ENCODE measurements at places on chromosomes 12 and 14. TPM values are rescaled to one million over a fixed set of nuclear protein-coding genes. Genes with fewer than 3 reads are reported as not detected.
A peak's percentile ranks its signal among the peaks of the same experiment; 100 is the strongest.

- no peak overlapping the region for H3K4me3 ChIP-seq
- H3K27me3 ChIP-seq, result no peaks in the 10 kb centered on the region
- H3K27ac ChIP-seq, result no peak overlapping the region
- H3K36me3 ChIP-seq, result peaks cover 21% of the 10 kb centered on the region
- DNase-seq, result no peak
Observed at GRCh38 chr12:21638054-21638891, 19.4 kb downstream of the LDHB start.

DNA sequence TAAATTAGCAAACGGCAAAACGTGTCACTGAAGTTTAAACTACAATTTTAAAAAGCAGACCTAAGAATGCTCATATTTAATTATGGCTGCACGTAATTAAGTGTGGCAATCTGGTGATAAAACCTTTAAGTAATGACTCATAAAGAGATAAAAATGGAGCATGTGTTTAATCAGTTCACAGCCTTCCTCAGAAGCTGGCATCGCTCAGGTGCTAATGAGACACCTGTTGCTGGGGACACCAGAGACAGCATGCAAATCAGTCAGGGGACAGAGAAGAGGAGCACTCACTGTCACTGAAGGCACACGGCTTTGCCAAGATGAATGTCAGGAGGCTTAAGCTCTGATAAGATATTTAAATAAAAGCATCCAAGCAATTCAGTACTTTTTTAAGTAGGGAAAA lies 840.3 kb downstream of the GALC start:
- H3K4me3 ChIP-seq, result no peak overlapping the region
- H3K36me3 ChIP-seq, result no peaks in the 10 kb centered on the region
- H3K27ac ChIP-seq, result no peak overlapping the region
- no peaks in the 10 kb centered on the region for H3K4me1 ChIP-seq

- no peak for DNase-seq
- H3K27me3 ChIP-seq, result no peaks in the 10 kb centered on the region
- H3K27ac ChIP-seq, result no peak overlapping the region
Observed at GRCh38 chr12:51548241-51548640, 42.8 kb upstream of the SCN8A start.

DNA sequence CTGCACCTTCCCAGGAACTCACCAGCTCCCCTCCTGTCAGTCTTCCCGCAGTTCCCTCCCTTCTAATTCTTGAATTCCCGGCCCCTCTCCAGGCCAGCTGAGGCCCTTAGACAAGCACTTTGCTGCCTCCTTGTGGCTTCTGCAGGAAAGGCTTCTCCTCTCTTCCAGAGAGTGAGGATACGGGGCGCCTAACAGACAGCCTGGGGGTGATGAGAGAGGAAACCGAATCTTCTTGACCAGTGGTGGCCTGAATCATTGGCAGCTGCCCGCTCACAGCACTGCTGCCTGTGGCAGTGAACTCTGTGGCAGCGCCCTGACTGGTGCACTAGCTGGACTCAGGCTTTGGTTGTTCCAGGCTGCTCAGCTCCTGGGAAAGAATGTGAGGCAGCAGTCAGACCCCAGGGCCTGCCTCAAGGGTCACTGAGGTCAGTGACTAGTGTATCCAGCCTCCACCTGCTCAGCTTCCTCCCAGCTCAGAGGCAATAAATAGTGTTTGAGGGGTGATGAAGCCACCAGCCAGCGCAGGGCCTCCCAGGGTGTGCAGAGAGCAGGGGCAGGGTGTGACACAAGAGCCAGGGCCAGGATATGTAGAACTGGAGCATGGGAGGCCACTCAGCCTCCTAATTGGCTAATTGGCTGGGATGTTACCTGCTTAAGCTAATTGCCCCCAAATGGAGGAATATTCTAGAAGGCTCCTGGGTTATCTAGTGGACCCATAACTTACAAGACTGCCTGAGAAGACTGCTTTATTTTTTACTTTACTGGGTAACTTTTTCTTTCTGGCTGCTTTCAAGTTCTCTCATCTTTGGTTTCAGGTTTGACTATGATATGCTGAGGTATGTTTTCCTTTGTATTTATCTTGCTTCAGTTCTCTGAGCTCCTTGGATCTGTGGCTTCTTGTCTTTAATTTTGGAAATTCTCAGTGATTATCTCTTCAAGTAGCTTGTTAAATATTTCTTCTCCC lies 12.9 kb upstream of the MCRS1 start:
- peak; percentile 90 for DNase-seq
- no peak overlapping the region for H3K4me3 ChIP-seq
- no peak overlapping the region for H3K27ac ChIP-seq
- no peaks in the 10 kb centered on the region for H3K36me3 ChIP-seq
- no peaks in the 10 kb centered on the region for H3K4me1 ChIP-seq

- no peaks in the 10 kb centered on the region for H3K4me1 ChIP-seq
- no peaks in the 10 kb centered on the region for H3K27me3 ChIP-seq
- no peaks in the 10 kb centered on the region for H3K36me3 ChIP-seq
- DNase-seq, result no peak
- H3K27ac ChIP-seq, result no peak overlapping the region
Observed at GRCh38 chr14:105856676-105857219, 330.4 kb downstream of the TMEM121 start.

DNA sequence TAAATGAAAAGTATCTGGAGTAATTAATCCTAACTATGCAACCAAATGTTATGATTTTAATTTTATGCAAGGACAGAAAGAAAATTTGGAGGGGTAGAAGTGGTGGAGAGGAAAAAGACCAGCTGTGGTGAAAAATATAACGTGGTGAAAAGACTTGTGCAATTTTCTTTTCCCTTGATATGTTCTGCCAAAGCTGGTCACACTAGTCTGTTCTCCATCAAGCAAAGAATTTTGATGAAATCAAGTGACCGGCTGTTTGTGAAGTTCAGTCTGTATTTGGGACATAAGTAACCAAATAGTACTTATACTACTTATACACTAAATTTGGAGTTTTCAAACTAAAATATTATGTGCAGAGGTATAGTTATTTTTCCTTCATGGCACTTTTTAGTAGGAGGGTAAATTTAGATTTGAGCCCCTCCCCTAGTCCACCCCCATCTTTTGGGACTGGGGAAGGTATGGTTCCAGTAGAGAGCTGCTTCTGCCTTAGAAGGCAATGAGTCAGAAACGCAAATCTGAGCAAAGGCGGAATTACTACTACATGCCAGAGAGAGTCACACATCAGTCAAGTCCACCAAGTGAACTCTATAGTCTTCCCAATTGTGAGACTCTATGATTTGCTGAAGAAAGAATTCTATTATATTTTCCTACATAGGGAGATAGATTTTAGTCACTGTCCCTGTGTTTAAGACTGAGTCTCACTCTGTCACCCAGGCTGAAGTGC lies 229.7 kb downstream of the SLC25A21 start:
- no peak for DNase-seq
- no peak overlapping the region for H3K4me3 ChIP-seq
- H3K4me1 ChIP-seq, result no peaks in the 10 kb centered on the region
- no peak overlapping the region for H3K27ac ChIP-seq
- H3K27me3 ChIP-seq, result no peaks in the 10 kb centered on the region

ARMH4 gene
- 4.9 TPM for total RNA-seq

AQP6 gene
- 12.0 TPM for total RNA-seq

ACSM4 gene
- not detected for total RNA-seq

RTL1 gene
- total RNA-seq, result not detected

SYNDIG1L gene
- 0.13 TPM for total RNA-seq

LTBR gene
- 114 TPM for total RNA-seq

All from kidney (tissue), 22 donors.